ENCODE measurements at places on chromosomes 6 and 20.

GRCh38 chr6:160041608-160042007, 72.7 kb downstream of the IGF2R start:
- DNase-seq = peak; percentile 55

GRCh38 chr6:138815221-138815620, 19.3 kb downstream of the ECT2L start:
- no peak for DNase-seq

DNA sequence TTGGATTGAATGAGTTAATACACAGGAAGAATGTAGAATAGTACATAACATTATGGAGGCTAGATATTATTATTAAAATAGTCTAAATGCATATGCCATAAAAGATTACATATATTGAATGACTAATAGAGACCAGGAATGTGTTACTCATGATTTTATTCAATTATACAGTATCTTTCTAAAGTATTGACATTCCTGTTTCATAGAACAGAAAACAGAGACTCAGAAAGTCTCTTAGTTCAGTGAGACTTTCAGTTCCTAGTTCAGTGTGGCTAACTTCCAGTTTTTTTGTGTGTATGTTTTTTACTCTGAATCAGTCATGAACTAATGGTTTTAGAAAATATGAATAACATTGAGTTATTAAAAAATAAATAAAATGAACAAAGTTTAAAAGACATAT, 34.6 kb upstream of the TMEM244 start:
- peak; percentile 48 for DNase-seq

DNA sequence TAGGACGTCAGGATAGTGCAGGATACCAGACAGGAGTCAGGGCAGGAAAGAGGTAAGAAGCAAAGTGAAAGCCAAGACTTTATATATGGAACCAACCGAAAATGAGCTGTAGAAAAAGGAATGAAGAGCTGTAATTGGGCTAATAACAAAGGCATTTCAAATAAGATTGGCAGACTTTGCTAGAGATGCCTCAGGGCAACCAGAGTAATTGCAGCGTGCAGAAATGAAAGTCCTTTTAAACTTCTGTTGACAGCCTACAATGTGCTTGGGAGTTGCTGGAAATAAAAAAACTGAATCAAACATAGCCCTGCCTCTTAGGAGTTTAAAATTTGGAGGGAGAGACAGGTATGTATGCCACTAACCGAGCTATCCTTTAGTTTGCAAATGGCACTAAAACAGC, 56.4 kb upstream of the NKX2-4 start:
- DNase-seq = no peak

DNA sequence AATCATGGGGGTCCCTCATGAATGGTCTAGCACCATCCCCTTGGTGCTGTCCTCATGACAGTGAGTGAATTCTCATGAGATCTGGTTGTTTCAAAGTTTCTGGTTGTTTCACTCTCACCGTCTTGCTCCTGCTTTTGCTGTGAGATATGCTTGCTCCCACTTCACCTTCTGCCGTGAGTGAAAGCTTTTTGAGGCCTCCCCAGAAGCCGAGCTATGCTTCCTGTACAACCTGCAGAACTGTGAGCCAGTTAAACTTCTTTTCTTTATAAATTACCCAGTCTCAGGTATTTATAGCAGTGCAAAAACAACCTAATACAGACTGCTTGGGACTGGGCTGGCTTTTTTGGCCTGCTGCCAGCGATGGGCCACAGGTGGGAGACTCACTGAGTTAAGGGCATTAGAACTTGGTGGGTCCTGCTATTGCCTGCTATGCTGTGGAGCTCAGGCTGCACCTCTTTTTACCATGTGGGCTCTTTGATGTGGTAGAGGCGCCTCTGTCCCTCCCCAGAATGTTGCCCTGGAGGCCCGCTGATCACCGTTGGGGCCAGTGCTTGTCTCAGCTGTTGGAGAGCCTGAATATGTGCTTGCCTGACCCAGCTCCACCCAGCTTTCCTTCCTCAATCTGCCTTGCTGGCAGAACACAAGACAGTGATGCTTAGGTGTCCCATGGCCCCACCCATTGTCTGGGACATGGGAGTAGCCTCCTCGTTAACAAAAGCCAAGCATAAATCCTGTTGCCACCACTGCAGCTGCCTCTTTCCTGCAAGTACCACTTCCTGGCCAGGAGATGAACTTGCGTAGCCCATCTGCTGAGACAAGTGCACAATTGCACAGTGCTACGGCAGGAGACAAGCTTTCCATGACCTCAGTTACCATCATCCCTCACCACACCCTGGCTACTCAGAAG, 47.1 kb downstream of the IGF2R start:
- DNase-seq = no peak

DNA sequence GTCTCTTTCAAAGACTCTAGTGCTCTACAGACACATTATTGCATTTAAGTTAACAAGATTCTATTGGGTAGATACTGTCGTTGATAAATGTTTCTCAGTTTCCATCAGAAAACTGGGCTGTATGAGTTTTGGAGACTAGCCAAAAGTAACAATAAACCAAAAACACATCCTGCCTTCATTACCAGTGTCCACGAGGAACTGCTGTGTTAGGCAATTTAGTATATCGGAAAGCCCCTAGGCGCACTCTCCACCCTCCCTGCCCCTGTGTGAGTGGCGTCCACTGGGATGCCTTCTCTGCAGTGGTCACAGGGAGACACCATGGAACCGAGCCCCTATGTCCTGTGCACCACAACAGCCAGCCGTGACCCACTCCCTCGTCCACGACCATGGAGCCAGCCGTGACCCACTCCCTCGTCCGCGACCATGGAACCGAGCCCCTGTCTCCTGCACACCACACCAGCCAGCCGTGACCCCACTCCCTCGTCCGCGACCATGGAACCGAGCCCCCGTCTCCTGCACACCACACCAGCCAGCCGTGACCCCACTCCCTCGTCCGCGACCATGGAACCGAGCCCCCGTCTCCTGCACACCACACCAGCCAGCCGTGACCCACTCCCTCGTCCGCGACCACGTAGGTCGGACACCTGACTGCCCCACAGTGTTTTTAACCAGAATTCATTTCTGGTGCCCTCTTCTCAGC, 35.3 kb downstream of the DLL1 start:
- no peak for DNase-seq

- no peak for DNase-seq
Measured at GRCh38 chr6:8389036-8389818, 46.1 kb downstream of the SLC35B3 start.

DNA sequence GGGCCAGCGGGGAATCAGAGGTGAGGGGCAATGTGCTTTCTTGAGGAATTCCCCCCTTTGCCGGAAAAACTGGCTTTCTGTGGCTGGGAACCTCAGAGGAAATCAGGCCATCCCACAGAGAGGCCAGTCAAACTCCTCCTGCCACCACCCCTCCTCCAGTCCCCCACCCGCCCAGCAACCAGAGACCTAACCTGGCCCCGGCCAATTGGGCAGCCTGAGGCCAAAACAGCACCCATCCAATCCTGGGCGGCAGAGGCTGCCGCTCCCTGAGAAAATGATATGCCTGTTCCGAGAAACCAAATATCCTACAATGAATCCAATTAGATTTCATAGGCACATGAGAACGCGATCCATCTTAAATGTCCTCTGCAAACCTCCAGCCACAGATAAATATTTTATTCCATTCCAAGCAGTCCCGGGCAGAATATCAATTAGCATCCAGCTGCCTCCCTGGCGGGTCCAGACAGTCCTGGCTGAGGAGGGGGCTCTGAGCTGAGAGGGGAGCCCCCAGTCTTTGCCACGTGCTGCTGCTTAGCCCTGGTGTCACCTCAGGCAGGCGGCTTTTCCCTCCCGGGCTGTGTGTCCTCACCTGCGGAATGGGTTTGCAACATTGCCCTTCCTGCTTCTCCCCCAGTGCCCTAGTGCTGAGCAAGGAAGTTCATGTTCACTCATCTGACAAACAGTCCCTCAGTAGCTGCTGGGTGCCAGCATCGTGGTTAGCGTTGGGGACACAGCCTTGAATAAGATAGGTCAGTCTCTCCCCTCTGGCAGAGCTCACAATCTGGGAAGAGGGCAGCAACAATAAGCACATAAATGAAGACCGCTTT, 95.0 kb downstream of the DLGAP4 start:
- no peak for DNase-seq

DNA sequence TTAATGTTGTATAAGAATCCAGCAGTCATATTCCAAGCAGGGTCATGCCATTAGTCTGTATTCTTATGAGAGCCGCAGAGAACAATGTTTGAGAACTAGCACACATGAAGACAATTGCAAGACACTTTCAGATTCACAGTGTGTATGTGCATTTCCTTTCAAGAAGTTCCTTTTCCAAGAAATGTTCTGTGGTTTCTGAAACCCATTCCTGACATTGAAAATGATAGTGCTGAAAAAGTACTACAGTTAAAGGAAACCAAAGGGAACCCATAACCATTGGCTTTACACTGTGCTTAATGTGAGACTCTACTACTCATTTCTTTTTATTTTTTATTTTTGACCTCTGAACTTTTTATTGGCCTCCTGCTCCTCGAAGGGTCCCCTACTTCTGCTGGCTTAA, 4.2 kb upstream of the CALHM6 start:
- DNase-seq = no peak

DNA sequence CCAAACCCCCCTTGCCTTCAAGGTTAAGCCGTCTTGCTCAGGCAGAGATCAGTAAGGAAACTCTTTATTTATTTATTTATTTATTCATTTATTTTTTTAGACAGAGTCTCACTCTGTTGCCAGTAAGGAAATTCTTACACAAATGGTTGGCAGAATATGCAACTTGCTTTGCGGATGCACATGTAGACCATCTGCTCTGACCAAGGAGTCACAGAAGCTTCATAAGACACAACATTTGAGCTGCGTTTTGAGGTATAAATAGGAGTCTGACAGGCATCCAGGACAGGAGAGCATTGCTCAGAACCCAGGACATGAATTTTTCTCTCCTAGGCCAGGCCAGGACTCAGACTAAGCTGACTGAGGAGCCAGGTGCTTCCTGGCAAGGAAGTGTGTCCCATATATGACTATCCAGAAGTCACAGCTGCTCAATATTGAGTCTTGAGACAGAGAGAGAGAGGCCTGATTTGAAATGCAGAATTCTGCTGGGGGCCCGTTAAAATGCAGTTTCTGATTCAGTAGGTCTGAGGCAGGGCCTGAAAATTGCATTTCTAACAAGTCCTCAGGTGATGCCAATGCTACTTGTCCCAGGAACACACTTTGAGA, 43.9 kb downstream of the HLA-A start:
- DNase-seq = no peak

GRCh38 chr6:71386215-71386614, 97.6 kb downstream of the OGFRL1 start:
- DNase-seq = no peak

DNA sequence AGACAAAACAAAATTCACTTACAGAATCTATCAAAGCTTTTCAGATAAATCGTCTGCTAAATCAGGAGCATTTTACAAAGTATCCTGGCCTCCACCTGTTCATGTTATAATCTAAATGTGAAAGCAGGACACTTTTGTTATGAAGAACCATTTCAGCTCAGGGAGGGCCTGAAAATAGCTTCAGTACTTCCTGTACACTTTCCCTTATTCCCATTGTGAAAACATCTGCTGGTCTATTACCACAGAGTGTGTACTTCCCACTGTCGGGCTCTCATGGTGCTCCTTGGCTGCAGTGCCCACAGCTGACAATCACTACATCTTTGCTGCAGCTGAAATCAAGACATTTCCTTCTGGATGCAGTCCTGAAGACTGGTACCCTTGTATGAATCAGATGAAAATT, 128.1 kb downstream of the OPRM1 start:
- DNase-seq = no peak

DNA sequence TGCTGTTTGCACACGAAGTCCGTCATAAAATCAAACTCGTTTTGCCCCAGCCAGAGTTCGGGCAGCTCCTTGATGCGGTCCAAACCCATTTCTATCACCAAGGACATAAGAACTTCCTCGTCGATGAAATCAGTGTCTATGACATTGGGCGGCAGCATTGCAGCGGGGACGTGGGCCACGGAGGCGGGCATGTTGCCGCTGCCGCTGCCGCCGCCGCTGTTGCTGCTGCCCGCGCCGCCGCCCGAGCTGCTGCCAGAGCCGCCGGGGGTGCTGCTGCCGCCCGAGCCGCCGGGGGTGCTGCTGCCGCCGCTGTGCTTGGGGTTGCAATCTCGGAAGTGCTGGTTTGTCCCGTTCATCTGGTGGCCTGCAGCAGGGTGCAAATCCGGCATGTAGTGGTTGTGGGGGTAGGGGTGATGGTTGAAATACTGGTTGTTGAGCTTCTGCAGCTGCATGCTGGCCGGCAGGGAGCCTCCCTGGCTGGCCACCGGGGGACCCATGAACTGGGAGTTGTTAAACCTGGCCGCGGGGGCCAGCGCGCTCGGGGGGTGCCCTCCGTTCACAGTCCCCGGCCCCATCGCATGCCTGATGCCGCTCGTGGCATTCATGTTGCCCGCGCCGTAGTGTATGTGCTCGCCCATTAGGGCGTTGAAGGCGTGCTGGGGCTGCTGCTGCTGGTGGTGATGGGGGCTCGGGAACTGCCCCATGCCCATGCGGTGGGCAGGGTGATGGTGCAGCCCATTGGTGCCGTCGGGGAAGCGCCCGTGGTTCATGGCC, 1.1 kb downstream of the CITED2 start:
- no peak for DNase-seq

DNA sequence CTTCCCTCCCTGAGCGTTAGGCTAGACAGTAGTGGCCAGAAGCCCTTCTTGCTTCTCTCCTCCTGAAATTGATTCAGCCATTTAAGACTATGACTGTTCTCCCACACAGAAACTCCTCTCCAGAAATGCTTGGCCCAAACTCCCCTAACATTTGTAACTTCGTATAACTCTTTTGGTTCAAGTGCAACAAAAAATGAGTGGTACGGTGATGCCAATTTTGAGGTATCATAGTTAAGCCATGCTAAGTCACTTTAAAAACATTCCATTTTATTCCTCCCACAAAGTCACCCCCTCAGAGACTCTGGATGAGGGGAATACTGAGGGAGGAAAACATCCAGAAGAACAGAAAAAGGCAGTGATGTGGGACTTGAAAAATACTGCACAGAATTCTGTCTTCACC, 21.1 kb upstream of the ROS1 start:
- no peak for DNase-seq

GRCh38 chr20:44748005-44748370, 2.3 kb downstream of the KCNK15 start:
- no peak for DNase-seq

- no peak for DNase-seq
Measured at GRCh38 chr6:167826230-167826895, 348 bp upstream of the AFDN start.

DNA sequence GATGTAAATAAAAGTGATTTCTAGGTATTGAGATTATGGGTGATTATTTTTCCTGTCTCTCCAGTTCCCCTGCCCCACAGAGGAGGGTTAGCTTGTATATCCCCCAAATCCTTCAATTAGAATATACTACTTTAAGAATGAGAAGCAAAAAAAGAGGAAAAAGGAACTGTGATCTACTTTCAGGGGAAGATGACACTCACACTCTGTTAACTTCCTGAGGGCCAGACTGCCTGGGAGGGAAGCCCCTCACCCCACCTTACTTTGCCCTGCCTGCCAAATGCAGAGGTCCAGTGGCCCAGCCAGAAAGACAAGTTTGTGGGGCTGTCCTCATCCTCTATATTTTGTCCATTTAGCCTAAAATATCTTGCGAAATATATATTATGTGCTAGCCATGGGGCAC, 9.2 kb upstream of the LY86 start:
- no peak for DNase-seq

GRCh38 chr20:63625771-63626423, 1.0 kb downstream of the GMEB2 start:
- DNase-seq = no peak

- no peak for DNase-seq
Measured at GRCh38 chr20:17827759-17828559, 128.2 kb downstream of the BANF2 start.

GRCh38 chr6:7747901-7748504, 22.1 kb downstream of the BMP6 start:
- no peak for DNase-seq

GRCh38 chr6:101980924-101981323, 587.4 kb downstream of the GRIK2 start:
- no peak for DNase-seq
